Transverse colon (tissue), 4 donors: ENCODE measurements at places on chromosomes 3 and 15. TPM values are rescaled to one million over a fixed set of nuclear protein-coding genes. Genes with fewer than 3 reads are reported as not detected.

Gene KCNH8
- not detected for total RNA-seq

Gene AHSG
- total RNA-seq, result not detected

Gene WNT5A
- 15.9 TPM for total RNA-seq

Gene CFAP44
- 22.4 TPM for total RNA-seq

Gene RBM6
- 256 TPM for total RNA-seq

Gene GRM2
- total RNA-seq, result 0.16 TPM

Gene CHRNB4
- total RNA-seq, result 0.32 TPM

Gene GUCA1C
- not detected for total RNA-seq

Gene PPP1R14D
- total RNA-seq, result 256 TPM

Gene UBA7
- 95.4 TPM for total RNA-seq

Gene IP6K1
- total RNA-seq, result 20.5 TPM
